HFFc6 (cell line): ENCODE measurements at places on chromosomes 3 and 15.

DNA sequence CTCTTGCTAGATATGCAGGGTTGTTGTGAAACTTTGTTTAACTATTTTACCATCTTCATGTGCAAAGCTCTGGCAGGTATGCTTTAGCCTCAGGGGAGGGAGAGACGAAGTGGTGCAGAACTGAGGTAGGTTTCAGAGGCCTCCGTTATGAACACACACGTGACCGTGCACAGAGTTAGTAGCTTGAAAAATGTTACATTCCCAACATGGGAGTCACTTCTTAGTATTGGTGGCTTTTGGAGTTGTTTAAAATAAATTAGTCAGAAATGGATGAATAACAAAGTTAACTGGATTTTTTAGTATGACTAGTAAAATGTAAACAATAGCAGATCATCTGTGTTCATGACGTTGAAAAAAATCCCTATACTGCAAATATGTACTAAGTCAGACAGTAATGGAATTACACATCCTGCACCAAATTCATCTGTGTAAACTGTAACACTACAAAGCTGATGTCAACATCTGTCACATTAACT, 279.6 kb downstream of the KLF13 start:
- H3K4me1 ChIP-seq = peaks cover 56% of the 10 kb centered on the region
- DNase-seq = peak; percentile 79
- peak overlapping the region; percentile 66; the same call in 1 of the 2 replicates for H3K4me3 ChIP-seq

GRCh38 chr3:122558605-122559004, 5.5 kb downstream of the PARP9 start:
- H3K27me3 ChIP-seq = no peaks in the 10 kb centered on the region
- no peaks in the 10 kb centered on the region for H3K36me3 ChIP-seq
- no peak overlapping the region for H3K27ac ChIP-seq
- H3K4me3 ChIP-seq = no peak overlapping the region
- DNase-seq = no peak
- peaks cover 22% of the 10 kb centered on the region for H3K4me1 ChIP-seq

DNA sequence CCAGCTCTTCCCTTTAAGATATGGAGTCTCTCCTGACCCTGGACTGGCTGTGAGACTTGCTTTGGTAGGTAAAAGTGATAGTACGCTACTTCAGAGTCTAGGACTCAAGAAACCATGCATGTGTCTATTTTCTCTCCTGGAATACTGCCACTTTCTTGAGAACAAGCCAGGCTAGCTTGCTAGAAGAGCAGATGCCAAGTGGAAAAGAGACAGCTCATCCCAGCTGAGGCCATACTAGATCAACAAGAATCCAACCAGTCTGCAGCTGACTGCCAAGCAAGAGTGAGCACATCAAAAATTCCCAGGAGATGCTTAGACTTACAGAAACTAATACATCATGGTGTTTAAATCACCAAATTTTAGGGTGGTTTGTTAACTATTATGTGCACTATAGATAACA, 208.3 kb upstream of the RBMS3 start:
- H3K4me1 ChIP-seq = no peaks in the 10 kb centered on the region
- H3K36me3 ChIP-seq = 0 out of 2 replicates have a peak, but pooled peaks cover 5% of the 10 kb centered on the region
- DNase-seq = no peak
- H3K27me3 ChIP-seq = no peaks in the 10 kb centered on the region; the same call in 1 of the 2 replicates

- no peak for DNase-seq
- peak overlapping the region; percentile 72 for H3K4me3 ChIP-seq
- H3K27me3 ChIP-seq = peaks cover 2% of the 10 kb centered on the region; the same call in 1 of the 2 replicates
- H3K4me1 ChIP-seq = peaks cover 49% of the 10 kb centered on the region
- 0 out of 2 replicates have a peak, but pooled peaks cover 4% of the 10 kb centered on the region for H3K36me3 ChIP-seq
Observed at GRCh38 chr15:62618846-62619504, 423.6 kb upstream of the TPM1 start.

GRCh38 chr15:38817427-38818156, 253.0 kb upstream of the RASGRP1 start:
- H3K27ac ChIP-seq = peak overlapping the region; percentile 79
- H3K27me3 ChIP-seq = no peaks in the 10 kb centered on the region; the same call in 1 of the 2 replicates

- H3K4me1 ChIP-seq = peaks cover 68% of the 10 kb centered on the region
- no peak for DNase-seq
Observed at GRCh38 chr3:113247675-113248458, 36.5 kb downstream of the BOC start.

GRCh38 chr3:186167646-186168395, 58.9 kb upstream of the ETV5 start:
- H3K27ac ChIP-seq = no peak overlapping the region
- H3K36me3 ChIP-seq = no peaks in the 10 kb centered on the region
- H3K4me1 ChIP-seq = no peaks in the 10 kb centered on the region
- no peak overlapping the region for H3K4me3 ChIP-seq
- DNase-seq = no peak
- H3K27me3 ChIP-seq = peaks cover 20% of the 10 kb centered on the region

- H3K36me3 ChIP-seq = no peaks in the 10 kb centered on the region
- H3K4me1 ChIP-seq = peaks cover 15% of the 10 kb centered on the region
- no peak for DNase-seq
- H3K27me3 ChIP-seq = no peaks in the 10 kb centered on the region; the same call in 1 of the 2 replicates
- H3K27ac ChIP-seq = no peak overlapping the region
Observed at GRCh38 chr3:65551945-65552344, 486.8 kb downstream of the MAGI1 start.

DNA sequence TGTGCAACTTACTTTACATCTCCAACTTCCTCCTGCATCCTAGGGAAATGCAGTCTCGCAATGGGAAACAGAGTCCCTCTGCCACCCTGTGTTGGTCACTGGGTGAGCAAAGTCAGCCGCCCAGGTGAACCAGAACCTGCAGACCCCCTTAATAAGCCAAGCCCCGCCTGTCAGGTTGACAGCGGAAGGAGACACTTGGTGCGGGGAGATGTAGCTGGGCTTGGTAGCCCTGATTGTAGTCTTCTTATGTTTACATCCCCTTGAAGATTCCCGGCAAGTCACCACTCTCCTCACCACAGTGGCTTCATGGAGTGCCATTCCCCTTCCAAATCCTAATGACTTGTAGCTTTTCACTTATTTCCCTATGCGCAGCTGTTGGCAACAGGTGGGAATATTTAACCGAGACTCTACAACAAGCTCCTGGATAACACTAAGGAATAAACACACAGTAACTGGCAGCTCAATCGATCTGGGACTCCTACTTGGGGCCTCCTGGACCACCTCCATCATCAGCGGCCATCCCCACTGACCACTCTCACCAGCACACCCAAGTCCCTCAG, 17.7 kb upstream of the CLSTN2 start:
- no peaks in the 10 kb centered on the region; the same call in 1 of the 2 replicates for H3K27me3 ChIP-seq
- H3K36me3 ChIP-seq = peaks cover 6% of the 10 kb centered on the region
- DNase-seq = no peak
- no peak overlapping the region for H3K27ac ChIP-seq
- no peak overlapping the region for H3K4me3 ChIP-seq

DNA sequence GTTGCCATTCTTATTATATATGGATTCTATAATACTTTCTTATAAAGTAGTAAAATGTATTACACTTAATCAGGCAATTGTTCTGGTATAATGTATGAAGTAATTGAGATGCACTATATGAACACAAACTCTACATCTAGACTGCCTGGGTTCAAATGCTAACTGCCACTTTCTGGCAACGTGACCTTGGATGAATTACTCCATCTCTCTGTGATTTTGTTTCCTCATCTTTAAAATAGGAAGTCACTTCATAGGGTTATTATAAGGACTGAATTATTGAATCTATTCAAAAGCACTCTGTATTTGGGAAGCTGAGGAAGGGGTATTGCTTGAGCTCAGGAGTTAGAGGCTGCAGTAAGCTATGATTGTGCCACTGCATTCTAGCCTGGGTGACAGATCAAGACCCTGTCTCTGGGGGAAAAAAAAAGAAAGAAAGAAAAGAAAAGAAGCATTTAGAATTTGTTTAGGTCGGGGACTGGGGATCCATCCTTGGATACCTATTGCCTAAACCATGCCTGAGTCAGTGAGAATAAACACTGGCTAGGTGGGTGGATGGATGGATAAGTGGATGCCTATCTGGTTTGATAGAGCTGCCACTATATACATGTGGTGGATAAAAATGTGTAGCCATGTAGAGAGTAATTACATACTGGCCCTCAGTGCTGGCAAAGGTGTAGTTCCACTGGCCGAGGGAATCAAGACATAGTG, 2.5 kb downstream of the TM4SF1 start:
- H3K27me3 ChIP-seq = no peaks in the 10 kb centered on the region; the same call in none of the 2 replicates
- peak overlapping the region; percentile 62 for H3K27ac ChIP-seq
- H3K36me3 ChIP-seq = peaks cover 46% of the 10 kb centered on the region
- H3K4me1 ChIP-seq = peaks cover 90% of the 10 kb centered on the region
- peak overlapping the region; percentile 62; the same call in 1 of the 2 replicates for H3K4me3 ChIP-seq
- no peak for DNase-seq

DNA sequence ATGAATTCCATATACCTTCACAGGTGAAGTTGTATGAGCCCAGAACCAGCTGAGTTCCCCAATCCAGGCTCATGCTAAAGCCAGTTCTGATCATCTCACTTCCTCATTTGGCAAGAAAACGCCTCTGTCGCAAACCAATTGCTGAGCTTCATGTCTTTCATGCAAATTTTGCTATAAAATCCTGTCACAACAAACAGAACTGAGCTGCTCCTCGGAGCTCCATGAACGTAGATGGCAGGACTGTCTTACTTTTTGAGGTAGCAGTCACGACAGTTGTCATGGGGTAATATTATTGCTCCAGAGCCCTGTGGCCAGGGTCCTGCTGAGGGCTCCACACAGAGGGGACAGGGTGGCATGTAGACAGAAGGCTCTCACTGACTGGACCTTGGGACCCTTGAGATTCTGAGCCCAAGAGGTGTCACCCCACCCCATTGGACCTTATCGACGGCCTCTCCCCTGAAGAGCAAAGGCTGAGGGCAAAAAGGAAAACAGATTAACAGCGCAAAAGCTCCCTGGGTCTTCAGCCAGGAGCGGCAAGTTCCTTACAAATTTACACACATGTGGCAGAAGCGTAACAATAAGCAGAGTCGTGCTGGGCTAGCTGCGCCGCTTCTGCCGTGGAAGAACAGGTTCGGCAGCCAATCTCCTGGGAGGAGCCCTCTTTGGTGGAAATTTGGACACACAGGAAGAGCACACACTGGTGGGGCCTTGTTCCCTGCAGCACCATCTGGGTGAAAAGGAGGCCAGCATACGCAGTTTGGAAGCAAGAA, 249.2 kb downstream of the OPA1 start:
- no peaks in the 10 kb centered on the region for H3K4me1 ChIP-seq
- no peak overlapping the region for H3K27ac ChIP-seq
- H3K36me3 ChIP-seq = no peaks in the 10 kb centered on the region
- H3K27me3 ChIP-seq = peaks cover 31% of the 10 kb centered on the region

DNA sequence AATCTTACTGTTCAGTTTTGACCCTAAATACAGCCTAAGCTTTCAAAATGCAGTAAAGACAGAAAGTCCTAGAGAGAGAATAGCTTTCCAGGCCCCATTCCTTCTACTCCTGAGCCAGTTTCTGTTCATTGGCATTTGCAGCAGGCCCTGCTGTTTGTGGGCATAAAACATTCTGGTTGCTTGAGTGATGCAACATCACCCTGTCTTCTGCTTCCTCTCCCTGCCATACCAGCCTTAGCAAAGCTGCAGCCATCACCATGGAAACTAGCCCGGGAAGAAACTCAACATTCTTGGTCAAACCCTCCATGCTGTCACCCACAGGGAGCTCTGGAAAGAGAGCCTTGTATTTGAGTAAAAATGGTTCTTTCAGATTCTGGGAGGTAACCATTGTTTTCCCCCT, 325.7 kb downstream of the MAGI1 start:
- H3K27ac ChIP-seq = peak overlapping the region; percentile 76
- H3K27me3 ChIP-seq = peaks cover 2% of the 10 kb centered on the region; the same call in 1 of the 2 replicates
- peaks cover 26% of the 10 kb centered on the region for H3K4me1 ChIP-seq
- no peak overlapping the region for H3K4me3 ChIP-seq

GRCh38 chr3:116417151-116417550, 28.1 kb downstream of the LSAMP start:
- no peak overlapping the region for H3K4me3 ChIP-seq
- no peak for DNase-seq
- H3K27ac ChIP-seq = no peak overlapping the region

DNA sequence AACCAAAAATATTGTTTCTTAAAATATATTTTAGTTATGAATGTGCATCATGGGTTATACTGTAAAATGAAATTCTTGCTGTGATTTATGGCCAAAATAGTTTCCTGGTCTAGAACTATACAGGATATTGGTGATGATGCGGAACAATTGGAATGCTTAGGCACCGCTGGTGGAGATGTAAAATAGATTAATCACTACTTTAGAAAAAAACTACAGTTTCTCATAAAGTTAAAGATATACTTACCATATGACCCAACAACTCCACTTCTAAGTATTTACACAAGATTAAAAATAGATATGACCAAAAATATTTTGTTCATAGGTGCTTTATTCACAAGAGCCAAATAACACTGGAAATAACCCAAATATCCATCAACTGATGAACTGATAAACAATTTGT, 126.7 kb downstream of the TUSC7 start:
- no peak for DNase-seq
- H3K4me3 ChIP-seq = no peak overlapping the region
- H3K36me3 ChIP-seq = no peaks in the 10 kb centered on the region
- no peaks in the 10 kb centered on the region for H3K4me1 ChIP-seq
- H3K27ac ChIP-seq = no peak overlapping the region

DNA sequence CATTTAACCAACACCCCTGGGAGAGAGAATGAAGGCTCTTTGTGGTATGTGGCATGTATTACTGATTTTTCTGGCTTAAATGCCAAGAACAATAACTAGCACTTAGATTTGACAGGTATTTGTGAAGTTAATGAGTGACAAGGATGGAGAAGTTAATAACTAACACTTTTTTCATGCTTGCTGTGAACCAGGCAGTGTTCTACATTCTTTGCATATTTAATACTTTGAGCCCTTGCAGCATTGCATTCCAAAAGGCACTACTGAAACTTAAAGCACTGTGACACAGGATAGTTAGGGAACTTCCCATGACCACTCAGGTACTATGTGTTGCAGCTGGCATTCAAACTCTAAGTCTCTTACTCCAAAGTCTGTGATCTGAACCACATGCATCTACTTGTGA, 650.6 kb downstream of the ZPLD1 start:
- H3K36me3 ChIP-seq = no peaks in the 10 kb centered on the region
- no peaks in the 10 kb centered on the region for H3K4me1 ChIP-seq
- no peak overlapping the region for H3K27ac ChIP-seq
- DNase-seq = no peak

DNA sequence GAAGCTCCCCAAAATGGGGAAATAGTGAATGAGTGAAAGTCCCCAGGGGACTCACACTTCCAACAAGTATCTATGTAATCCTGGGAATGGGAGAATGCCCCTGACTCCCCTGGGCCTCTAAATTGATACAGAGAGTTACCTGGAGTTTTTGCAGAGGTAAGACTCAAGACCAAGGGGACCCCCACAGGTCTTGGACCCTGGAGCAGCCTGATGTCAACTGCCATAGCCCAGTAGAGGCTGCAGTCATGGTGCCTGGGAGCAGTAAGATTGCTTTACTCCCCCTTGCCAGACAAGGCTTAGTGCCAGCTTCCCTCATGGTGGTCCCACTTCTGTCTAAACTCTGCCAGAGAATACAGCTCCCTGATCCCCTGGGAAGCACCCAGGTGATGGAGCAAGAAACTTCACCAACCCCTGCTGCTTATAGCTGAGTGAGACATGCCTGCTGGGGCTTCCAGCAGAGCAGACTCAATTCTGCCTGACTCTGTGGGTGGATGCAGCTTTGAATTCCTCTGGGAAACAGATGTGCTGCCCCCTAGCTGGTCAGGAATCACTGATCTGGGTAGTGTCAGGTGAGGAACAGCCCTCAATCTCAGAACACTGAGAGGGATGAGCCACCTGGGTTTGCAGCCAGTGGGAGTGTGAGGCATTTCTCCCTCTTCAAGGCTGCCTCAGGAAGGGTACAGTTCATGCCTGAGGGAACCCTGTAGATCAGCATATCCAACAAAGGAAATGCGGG, 485.9 kb downstream of the NSUN3 start:
- H3K36me3 ChIP-seq = no peaks in the 10 kb centered on the region
- H3K4me3 ChIP-seq = no peak overlapping the region
- no peak for DNase-seq
- H3K4me1 ChIP-seq = no peaks in the 10 kb centered on the region
